ENCODE measurements at places on chromosomes 16 and 17. TPM values are rescaled to one million over a fixed set of nuclear protein-coding genes. Genes with fewer than 3 reads are reported as not detected.

Gene CYB5D1
- total RNA-seq = 7.9 TPM

Gene KRT33B
- not detected for total RNA-seq

Gene HBQ1
- total RNA-seq = not detected

Gene HID1
- 3.6 TPM for total RNA-seq

Gene TBC1D16
- 2.1 TPM for total RNA-seq

Gene RAP1GAP2
- total RNA-seq = 4.0 TPM

Gene ADAD2
- not detected for total RNA-seq

Gene RABEP2
- total RNA-seq = 25.6 TPM

Gene ANKFN1
- total RNA-seq = not detected

Gene GPR139
- total RNA-seq = not detected

Gene HOXB4
- 5.3 TPM for total RNA-seq

Gene NPIPB6
- total RNA-seq = 4.5 TPM

Gene DPEP3
- 0.54 TPM for total RNA-seq

Gene IGF2BP1
- not detected for total RNA-seq

Gene MT4
- not detected for total RNA-seq

Gene KRT39
- total RNA-seq = not detected

Gene KRTAP2-2
- not detected for total RNA-seq

Gene PRR11
- total RNA-seq = 54.0 TPM

Gene PPY
- not detected for total RNA-seq

Gene DYNC1LI2
- 70.5 TPM for total RNA-seq

Gene ABCA3
- 7.8 TPM for total RNA-seq

Gene MT1A
- not detected for total RNA-seq

Gene TERB1
- total RNA-seq = not detected

Gene KIFC3
- total RNA-seq = 1.1 TPM

Gene TP53TG3F
- total RNA-seq = not detected

Gene DPEP2
- 28.6 TPM for total RNA-seq

Gene NEUROD2
- total RNA-seq = not detected

Gene SLFN14
- total RNA-seq = not detected

Gene RNF213
- total RNA-seq = 488 TPM

Gene MYL11
- not detected for total RNA-seq

Gene SLFN12L
- 139 TPM for total RNA-seq

Gene TMC7
- total RNA-seq = not detected

Gene EPX
- total RNA-seq = not detected

Gene MT3
- 16.3 TPM for total RNA-seq

Gene CSH1
- total RNA-seq = not detected

Gene CFAP97D1
- not detected for total RNA-seq

Gene RAB11FIP4
- 42.0 TPM for total RNA-seq

Gene PRR29
- 1.4 TPM for total RNA-seq

Gene SERPINF2
- 0.23 TPM for total RNA-seq

Gene KRT17
- not detected for total RNA-seq

Gene TNFRSF17
- not detected for total RNA-seq

Gene LRRC37B
- 58.3 TPM for total RNA-seq

Gene FOXL1
- not detected for total RNA-seq

Gene KRTAP4-6
- not detected for total RNA-seq

Gene NPIPA8
- total RNA-seq = 16.0 TPM

Gene GABARAPL2
- total RNA-seq = 71.6 TPM

All from activated naive CD8-positive, alpha-beta T cell treated with anti-CD3 and anti-CD28 coated beads, Interleukin-2, amount 10 ng/mL, durations not matched to agents 7 days and 5 days (primary cell).